ENCODE measurements at places on chromosomes 16 and 17.

DNA sequence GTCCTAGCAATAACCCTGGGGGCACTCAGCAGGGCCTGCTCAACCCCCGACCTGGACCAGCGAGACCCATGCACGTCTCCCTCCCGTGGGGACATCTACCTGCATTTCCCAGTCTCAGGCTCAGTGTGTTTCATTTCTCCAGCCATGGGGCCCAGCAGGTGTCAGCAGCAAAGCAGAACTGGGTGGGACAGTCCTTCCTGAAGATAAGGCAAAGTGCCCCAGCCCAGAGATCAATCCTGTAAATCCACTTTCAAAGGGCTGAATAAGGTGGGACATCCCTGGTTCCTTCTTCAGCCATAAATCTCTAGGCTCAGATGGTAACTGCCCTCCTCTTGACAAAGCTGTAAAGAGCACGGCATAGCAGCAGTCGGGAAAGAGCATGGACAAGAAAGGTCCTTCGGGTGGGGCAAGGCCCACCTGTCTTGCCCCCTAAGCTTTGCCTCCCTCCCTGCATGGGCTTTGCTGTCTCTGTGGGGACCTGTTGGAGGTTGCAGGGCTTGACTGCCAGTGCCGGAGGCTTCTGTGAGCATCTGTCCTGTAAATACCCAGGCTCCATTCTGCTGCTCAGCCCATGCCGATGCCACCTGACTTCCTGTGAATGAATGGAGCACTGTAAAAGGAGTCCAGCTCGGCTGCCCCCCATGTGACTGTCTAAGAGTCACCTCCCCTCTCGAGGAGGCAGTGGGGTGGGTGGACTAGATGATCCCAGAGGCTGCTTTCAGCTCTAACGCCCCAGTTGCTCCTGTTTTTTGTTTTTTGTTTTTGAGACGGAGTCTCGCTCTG, 84.8 kb upstream of the TBC1D3K start:
- DNase-seq: no peak

DNA sequence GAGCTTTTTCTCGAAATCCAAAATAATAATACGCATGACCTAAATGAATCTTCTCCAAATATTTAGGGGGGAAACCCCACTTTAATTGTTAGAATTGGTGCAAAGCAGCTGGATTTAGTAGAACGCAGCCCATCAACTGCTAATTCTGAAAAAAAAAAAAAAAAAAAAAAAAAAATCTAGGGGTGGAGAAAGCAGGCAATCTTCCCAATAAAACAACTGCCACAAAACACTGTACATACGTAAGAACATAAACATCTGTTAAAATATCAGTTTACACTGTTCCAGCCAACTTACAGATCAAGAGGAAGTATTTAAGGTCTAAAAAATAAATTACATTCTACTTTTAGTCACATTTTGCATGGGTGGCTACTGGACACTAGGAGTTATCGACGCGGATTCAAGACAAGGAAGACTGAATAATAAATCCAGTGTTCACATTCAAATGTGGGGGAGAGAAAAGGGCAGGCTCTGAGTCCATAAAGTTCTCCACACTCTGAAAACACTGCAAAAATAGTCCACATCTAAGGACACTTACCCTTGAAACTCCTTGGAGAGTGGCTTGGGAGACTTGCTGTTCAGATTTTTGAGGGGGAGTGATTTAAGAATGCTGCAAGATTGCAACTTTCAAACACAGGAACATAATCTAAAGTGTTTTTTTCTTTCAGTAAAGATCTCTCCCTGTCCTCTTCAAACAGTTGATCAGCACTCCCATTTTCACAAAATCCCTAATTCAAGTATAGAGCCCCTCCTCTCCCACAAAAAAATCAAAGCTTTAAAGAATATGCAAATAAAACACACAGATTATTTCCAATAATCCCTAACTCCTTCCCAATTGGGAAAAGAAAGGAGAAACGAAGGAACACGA, 1.3 kb downstream of the APPBP2 start:
- no peak for DNase-seq

- DNase-seq: no peak
Observed at GRCh38 chr17:82832411-82832810, 7.4 kb downstream of the ZNF750 start.

- no peak for DNase-seq
Observed at GRCh38 chr17:61323003-61323908, 76.4 kb upstream of the TBX2 start.

GRCh38 chr17:51846566-51846965, 311.9 kb downstream of the CA10 start:
- no peak for DNase-seq

DNA sequence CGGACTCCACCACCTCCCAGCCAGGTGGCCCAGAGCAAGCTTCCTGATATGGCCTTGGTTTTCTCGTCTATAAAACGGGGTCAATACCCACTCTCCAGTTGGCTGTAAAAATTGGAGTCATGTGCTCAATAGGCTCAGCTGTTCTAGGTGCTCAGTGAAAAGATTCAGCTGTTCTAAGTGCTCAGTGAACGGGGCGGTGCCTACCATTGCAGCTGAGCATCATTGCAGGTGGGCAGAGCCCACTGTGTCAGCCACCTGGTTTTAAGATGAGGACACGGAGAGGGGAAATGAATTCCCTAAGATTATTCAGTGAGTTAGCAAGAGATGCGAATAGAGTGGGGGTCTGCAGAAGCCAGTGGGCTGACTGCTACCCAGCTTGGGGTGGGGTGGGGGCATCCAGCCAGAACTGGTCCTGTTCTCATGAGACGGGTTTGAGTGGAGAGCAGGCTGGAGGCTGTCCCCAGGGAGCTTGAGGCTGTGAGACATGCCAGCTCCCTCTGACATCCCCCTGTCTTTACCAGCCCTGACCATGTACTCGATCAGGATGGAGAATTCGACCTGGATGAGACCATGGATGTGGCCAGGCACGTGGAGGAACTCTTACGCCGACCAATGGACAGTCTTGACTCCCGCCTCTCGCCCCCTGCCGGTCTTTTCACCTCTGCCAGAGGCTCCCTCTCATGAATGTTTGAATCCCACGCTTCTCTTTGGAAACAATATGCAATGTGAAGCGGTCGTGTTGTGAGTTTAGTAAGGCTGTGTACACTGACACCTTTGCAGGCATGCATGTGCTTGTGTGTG, 21.9 kb downstream of the STAT5A start:
- DNase-seq: no peak

DNA sequence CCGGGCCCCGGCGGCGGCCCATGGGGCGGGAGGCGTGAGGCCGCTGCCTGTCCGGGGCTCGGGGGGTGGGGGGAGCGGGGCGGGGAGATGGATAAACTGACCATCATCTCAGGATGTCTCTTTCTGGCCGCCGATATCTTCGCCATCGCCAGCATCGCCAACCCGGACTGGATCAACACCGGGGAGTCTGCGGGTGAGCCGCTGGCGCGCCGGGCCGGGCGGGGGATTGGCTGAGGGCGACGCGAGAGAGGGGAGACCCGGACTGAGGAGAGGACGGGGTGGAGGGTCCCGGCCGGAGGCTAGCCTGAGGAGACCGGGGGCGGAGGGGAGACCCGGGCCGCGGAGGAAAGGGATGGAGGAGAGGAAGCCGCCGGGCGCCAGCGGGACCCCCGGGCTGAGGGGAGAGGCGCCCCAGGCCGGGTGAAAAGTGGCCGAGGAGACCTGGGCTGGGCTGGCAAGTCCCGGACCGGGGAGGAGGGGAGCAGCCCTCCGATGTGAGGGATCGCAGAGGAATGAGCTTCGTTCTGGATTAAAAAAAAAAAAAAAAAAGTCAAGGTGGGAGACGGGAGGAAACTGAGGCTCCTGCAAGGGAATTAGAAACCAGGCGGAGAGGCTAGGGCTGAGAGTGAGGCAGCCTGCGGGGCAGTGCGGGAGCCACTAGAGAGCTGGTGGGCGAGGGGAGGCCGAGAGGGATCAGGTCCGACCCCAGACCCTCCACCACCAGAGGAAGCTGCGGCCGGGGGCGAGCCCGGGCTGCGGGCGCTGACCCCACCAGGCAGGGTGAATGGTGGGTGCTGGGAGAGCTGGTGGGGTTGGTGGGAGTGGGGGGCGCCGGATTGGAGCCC, 526 bp downstream of the MOSMO start:
- no peak for DNase-seq

DNA sequence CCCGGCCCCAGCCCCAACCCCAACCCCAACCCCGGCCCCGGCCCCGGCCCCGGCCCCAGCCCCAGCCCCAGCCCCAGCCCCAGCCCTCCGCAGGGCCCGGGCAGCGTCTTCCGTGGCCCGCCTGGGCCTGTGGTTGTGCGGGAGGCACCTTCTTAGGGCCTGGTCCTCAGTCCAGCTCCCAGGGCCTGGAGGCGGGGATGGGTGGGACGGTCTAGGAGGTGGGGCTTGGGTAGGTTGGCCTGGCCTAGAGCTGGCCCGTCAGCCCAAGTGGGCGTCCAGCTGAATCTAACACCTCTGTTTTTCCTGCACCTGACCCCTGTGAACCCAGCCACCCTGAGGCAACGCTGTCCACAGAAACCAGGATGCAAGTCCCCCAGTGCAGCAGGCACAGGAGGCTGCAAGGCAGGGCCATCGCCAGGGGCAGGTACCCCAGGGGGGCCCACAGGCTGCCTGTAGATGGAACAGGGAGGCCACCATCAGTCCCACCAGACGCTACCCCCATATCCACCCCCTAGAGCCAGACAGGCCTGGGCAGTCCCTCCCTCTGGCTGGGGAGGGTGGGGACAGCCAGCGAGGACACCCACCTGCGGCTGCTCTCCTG, 8.8 kb downstream of the MSLN start:
- no peak for DNase-seq

DNA sequence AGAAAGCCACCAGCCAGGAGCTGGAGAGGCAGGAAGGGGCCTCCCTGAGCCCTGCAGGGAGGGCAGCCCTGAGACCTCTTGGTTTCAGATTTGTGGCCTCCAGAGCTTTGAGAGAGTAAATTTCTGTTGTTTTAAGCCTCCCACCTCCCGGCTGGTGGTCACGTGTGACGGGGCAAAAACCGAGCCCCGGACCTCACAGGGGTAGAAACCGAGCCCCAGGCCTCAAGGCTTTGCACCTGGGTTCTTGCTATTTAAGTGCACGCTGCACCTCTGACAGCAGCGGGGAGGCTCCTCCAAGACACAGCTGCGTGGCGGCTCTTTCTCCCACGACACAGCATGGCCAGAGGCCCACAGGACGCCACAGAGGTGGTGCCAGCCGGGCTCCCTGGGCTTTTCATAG, 17.4 kb upstream of the ZC3H18 start:
- DNase-seq: no peak

- no peak for DNase-seq
Observed at GRCh38 chr16:72996291-72997062, 51.5 kb downstream of the ZFHX3 start.

DNA sequence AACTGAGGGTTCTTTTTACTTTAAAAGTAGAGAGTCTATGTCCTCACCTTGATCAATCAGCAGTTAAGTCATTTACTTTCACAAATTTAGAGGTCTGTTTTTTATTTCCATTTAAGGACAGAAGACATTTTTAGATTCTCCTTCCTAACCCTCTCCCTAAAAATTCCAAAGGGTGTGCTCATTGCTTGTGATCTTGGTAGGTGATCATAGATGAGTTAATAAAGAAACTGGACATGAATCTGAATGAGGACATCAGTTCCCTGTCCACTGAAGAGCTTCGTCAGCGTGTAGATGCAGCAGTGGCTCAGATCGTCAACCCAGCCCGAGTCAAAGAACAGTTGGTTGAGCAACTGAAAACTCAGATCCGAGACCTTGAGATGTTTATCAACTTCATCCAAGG, 8.8 kb downstream of the RUNDC1 start:
- DNase-seq: no peak

GRCh38 chr16:86891121-86891520, 312.8 kb downstream of the FOXL1 start:
- no peak for DNase-seq

DNA sequence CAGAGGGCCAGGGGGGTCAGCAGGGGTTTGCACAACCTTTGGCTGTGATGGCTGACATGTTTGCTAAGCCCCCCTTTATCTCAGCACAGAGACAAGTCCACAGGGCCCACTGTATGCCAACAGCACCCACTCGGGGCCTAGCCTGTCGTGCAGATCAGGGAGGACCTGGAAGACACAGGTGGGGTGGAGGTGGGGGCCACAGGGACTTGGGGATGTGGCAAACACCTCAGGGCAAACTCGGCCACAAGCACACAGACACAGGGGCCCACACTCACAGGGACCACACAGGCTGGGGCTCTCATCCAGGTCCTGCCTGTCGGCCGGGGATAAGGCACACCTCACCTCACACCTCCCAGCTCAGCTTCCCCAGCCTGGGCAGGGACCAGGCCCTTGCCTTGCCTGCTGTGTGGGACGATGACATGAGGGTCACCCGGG, 87.9 kb downstream of the C16orf78 start:
- DNase-seq: no peak

DNA sequence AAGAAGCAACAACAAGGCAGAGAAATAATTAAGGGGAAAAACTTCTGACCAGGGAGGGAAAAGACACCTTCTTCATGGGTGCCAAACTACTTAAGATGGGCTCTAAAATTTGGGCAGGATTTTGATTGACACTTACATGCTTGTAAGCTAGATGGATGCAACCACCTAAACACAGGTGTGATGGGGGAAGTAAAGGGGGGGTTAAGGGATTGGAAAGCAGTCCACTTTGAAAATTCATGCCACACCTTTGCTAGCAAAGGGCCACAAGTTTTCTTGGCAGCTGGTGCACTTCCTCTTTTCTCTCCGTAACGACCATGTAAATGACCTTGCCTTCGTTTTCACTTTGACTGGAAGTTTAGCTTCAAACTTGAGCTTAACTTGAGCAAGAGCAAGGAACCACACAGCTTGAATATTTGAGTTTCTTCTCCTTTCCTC, 14.3 kb upstream of the PRKAR1A start:
- no peak for DNase-seq

GRCh38 chr16:25747160-25747758, 55.5 kb downstream of the HS3ST4 start:
- no peak for DNase-seq

GRCh38 chr16:80440667-80441066, 100.1 kb upstream of the DYNLRB2 start:
- DNase-seq: no peak

GRCh38 chr16:66988197-66988788, at the start of gene CES4A:
Gene CES4A (plus strand): TSS chr16:66988589. CDS start chr16:66988773, 184 bp downstream.
- no peak for DNase-seq

- DNase-seq: no peak
Observed at GRCh38 chr16:64808474-64808873, 313.4 kb downstream of the CDH11 start.

GRCh38 chr16:85372627-85373372, 240.3 kb upstream of the GSE1 start:
- DNase-seq: no peak

Measured in activated CD8-positive, alpha-beta memory T cell treated with anti-CD3 and anti-CD28 coated beads for 4 hours (primary cell).